Stimulated activated CD4-positive, alpha-beta T cell treated with anti-CD3 and anti-CD28 coated beads, TNF-alpha, amount 100 ng/mL, for 24 hours (primary cell): ENCODE measurements at places on chromosomes 1 and 21.

DNA sequence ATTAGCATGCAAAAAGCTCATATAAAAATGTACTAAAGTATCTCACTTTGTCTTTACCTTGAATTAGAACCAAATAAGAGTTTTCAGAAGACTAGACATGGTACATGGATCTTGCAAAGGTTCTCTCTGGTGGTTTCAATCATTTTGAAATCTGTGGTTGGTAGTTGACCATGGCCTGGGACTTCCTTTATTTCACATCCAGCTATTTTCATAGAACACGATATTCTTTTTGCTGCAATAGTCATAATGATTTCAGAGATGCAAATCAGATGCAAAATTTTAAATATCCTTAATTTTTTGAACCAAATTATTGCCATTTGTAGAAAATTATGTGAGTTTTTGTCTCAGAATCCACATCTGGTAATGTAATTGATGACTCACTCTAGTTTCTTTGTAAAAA is 375.1 kb upstream of the ZP4 start:
- DNase-seq: no peak

- DNase-seq: no peak
These were observed 7.1 kb downstream of the BECN2 start for GRCh38 chr1:241964550-241965282.

- no peak for DNase-seq
These were observed 170.4 kb upstream of the CACNA1E start for GRCh38 chr1:181312946-181313345.

- no peak for DNase-seq
These were observed 6.0 kb upstream of the H6PD start for GRCh38 chr1:9228609-9229008.

GRCh38 chr1:201215531-201216357 is 25.1 kb downstream of the IGFN1 start:
- no peak for DNase-seq

DNA sequence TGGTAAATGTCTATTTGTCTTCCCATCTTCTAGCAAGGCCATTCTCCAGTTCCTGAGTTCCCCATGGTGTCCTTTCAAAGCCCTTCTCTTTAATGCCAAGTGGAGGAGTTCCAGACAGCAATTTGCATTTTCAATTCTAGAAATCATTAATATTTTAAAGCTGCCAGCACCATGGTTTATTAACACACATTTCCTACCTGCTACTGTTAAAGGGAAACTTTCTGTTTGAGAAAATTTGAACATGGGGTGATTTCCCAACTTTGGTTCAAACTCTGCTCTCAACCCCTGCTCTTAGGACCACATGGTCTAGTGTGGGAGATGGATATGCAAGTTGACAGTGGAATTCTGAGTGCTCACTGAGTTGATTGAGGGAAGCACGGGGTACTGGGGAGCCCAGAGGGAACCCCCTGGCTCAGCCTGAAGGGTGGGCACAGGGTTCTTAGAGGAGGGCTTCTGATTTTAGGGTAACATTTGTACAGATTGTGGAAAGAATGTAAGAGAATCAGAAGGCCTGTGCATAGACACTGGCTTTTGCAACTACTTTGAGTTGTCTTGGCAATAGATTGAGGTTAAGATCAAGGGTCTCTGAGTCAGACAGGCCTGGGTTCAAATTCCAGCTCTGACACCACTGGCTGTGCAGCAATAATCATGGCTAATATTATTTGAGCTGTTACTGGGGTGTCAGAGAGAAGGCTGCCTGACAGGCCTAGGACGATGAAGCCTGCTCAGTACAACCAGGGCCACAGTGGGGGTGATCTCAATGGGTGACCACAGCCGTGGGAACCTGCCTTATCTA is 97.8 kb downstream of the BEND5 start:
- DNase-seq: no peak

- DNase-seq: no peak
These were observed 1479.6 kb downstream of the MRPL39 start for GRCh38 chr21:24127651-24128050.

- no peak for DNase-seq
These were observed 304.6 kb downstream of the PTPRU start for GRCh38 chr1:29540801-29541357.

GRCh38 chr1:178725466-178726086 is 532 bp downstream of the RALGPS2 start:
- no peak for DNase-seq

- no peak for DNase-seq
These were observed 6.2 kb upstream of the HLX start for GRCh38 chr1:220873087-220873486.

DNA sequence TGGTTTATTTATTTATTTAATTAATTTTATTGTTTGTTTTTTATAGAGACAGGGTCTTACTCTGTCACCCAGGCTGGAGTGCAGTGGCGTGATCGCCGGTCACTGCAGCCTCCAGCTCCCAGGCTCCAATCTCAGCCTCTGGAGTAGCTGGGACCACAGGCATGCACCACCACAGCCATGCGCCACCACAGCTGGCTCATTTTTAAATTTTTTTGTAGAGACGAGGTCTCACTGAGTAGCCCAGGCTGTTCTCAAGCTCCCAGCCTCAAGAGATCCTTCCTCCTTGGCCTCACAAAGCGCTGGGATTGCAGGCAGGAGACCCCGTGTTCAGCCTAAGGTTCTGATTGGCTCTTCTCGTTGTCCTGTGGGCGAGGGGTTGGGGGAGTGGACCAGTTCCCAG is 22.1 kb downstream of the UMODL1 start:
- DNase-seq: no peak

DNA sequence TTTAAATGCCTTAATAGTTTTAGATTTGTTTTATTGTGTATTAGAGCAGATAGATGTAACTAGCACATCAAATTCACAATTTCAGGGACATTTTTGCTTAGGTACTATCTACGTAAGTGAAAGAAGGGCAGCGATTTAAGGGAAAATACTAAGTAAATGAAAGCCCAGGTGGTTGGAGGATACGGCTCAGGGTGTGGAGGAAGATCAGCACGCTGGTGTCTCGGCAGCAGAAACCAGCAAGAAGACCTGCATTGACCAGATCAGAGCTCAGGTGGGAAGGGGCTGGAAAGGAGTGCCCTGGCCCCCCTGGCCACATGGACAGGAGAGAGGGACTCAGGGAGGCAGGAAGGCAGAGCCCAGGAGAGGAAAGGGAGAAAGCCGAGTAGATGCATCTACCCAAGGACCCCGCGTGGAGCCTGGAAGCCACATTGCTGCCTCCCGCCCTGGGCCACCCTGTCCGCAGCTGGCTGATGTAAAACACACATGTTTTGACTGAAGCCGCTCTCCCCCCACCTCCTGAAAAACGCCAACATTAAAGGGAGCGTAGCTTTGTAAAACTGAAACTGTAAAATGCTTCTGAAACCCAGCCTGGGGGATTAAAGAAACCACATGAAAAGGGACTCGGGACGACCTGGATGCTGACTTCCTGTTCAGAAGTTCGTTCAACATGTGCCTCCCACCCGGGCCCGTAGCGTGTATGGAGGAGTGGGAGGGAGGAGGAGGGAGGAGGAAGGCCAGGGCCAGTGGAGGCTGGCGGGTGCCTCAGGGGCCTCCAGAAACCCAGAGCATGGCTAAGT is 72.6 kb upstream of the TARDBP start:
- peak; percentile 31 for DNase-seq

DNA sequence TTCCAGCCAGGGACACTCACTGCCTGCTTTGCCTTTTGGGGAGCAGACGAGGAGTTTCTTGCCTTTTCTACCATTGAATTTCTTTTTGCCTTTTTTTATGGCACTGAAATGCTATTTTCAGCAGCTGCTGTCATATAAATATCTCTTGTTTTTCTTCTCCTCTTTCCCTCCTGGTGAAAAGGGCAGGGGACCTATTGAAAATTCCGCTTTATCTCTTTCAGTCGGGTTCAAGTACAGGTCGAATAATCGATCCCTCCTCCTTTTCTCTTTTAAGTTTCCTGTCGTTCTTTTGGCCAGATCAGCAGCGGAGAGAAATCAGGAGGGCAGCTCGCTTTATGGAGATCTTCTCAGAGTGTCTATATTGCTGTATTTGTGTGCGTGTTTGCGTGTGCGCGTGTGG is 67.4 kb upstream of the CASZ1 start:
- no peak for DNase-seq

- DNase-seq: no peak
These were observed 155.0 kb downstream of the TOMM20 start for GRCh38 chr1:234973426-234974250.
